ENCODE measurements at places on chromosomes 7 and 10.

DNA sequence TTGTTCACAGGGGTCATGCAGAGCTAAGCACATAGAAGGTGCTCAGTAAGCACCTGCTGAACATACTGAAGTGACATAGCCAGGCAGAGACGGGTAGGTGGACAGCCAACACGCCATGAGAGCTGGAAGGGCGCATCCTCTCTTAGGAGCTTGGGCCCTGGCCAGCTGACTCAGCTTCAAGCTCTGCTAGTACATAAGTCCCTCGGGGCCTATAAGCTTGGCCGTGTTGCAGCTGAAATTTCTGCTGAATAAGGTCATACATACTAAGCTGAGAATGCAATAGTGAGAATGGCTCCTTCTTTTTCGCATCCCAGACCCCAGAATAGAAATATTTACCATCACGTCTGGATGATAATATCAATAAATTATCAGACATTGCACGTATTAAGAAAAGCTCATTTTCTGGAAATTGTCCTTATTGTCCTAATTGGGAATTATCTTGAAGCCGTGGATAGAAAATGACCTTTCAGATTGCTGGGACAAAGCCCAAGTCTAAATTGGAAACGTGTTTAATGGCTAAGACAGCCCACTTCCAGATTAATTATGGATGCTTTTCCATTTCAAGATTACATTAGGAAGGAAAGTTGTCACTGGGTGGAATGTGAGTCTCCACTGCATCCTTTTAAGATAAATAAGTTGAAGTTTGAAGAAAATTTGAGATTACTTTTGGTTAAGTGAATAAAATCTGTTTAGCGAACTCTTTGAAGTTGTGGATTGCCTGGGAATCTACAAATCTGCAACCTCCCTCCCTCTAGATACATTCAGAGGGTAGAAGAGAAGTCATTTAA, 287.1 kb upstream of the C7orf33 start:
- DNase-seq: no peak

GRCh38 chr10:131251146-131251541, 60.4 kb downstream of the TCERG1L start:
- DNase-seq: no peak

DNA sequence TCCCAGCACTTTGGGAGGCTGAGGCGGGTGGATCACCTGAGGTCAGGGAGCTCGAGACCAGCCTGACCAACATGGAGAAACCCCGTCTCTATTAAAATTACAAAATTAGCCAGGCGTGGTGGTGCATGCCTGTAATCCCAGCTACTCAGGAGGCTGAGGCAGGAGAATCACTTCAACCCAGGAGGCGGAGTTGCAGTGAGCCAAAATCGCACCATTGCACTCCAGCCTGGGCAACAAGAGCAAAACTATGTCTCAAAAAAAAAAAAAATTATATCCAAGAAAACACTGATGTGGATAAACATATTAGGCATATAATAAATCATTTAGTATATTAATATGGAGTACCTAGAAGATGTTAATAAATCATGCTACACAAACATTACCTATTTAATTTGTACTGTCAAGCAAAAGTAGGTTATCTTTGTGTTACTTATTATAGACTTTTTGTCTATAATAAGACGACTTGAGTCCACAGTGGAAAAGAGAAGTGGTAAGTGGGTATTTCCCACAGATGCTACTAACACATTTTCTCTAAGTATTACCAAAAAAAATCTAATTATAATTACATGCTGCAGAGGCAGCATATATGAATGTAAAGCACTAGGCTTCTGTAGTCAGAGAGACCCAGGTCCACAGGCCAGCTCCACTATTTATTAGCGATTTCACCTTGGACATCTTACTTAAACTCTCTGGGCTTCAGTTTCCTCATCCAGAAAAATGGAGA, 34.5 kb downstream of the DNMBP start:
- DNase-seq: no peak

GRCh38 chr7:106609416-106609815, 51.5 kb downstream of the CCDC71L start:
- DNase-seq: no peak

GRCh38 chr7:126449611-126450268, 803.0 kb downstream of the GRM8 start:
- no peak for DNase-seq

DNA sequence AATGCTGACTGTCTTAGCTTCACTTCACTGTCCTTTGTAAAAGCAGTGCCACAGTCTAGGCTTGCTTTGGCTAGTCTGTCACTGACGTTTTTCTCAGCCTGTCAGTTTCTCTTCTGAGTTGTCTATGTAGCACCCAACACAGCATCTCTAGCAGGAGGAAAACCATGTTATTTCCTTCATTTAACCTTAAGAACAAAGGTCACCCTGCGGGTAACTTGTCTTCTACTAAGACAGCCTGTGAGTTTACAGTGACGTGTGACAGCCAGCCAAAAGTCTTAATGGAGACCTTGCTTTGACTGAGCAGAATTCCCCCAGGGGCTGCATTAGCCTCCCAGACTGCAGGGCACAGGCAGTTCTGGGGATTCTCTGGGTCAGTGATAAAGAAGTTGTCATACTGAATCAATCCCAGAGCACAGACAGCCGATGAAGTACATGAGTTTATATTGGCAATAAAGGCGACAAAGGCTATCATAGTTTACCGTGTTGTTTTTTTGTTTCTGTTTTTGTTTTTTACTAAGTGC, 296.0 kb upstream of the KIAA1217 start:
- no peak for DNase-seq

DNA sequence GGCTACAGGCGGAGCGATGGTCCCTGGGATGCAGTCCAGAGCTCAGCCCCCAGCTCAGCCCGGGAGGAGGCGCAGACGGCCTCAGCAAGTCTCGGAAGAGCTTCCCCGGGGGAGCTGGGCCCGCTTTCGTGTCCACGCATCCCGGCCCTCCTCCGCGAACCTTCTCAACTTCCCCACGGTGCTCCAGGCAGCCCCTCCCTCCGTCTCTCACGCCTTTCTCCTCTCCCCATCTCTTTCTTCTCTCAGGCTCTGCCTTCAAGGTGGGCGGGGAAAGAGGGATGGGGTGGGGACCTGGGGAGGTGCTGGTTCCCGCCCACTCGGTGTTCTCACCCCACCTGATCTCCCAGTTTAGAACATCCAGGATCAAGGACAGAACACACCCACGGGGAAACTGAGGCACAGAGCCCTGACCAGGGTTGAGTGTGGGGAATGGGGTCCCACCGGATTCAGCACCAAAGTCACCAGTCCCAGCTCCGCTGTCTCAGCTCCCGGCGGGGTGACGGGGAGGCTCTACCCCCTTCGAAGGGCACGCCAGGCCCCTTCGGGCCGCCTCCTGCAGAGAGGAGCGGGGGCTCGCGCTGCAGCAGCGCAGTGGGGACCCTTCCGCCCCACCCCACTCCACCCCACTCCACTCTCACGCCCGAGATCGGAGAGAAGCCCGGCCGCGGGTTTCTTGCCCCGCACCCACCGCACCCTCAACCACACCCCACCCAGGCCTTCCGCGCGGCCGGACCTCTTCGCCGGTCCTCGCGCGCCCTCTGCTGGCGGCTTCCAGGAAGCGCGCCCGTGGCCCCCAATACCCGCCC, 18.2 kb downstream of the POLL start:
- peak; percentile 77 for DNase-seq

DNA sequence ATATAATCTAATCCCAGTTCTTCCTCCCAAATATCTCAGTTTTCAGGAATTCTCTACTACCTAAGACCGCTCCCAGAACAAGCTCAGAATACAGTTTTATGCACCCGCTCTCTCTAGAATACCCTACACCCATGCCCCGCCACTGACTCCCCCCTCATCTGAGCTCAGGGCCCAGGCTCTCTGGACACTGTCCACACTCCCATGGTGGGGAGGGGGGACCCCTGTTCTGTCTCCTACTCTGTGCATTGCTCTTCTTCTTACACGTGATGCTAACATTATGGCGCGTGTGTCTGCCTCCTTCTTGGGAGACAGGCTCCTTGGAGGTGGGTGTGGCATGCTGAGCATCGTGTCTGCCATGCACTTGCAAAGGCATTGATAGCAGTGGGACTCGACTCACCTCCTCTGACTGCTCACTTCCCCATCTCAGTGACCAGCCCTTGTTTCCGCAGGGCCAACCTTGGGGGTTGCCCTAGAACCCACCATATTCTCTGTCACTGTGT, 127.9 kb downstream of the TCERG1L start:
- no peak for DNase-seq

GRCh38 chr7:82494420-82494819, 50.8 kb upstream of the CACNA2D1 start:
- DNase-seq: no peak

DNA sequence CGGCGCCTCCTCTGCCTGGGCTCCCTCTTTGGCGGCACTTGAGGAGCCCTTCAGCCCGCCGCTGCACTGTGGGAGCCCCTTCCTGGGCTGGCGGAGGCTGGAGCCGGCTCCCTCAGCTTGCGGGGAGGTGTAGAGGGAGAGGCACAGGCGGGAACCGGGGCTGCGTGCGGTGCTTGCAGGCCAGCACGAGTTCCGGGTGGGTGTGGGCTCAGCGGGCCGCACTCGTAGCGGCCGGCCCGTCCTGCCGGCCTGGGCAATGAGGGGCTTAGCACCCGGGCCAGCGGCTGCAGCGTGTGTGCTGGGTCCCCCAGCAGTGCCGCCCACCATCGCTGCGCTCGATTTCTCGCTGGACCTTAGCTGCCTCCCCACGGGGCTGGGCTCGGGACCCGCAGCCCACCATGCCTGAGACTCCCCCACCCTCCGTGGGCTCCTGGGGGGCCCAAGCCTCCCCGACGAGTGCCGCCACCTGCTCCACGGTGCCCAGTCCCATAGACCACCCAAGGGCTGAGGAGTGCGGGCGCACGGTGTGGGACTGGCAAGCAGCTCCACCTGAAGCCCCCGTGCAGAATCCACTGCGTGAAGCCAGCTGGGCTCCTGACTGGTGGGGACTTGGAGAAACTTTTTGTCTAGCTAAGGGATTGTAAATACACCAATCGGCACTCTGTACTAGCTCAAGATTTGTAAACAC, 73.8 kb upstream of the KMT2E start:
- DNase-seq: no peak

GRCh38 chr10:34299105-34299611, 515.9 kb downstream of the PARD3 start:
- DNase-seq: no peak

DNA sequence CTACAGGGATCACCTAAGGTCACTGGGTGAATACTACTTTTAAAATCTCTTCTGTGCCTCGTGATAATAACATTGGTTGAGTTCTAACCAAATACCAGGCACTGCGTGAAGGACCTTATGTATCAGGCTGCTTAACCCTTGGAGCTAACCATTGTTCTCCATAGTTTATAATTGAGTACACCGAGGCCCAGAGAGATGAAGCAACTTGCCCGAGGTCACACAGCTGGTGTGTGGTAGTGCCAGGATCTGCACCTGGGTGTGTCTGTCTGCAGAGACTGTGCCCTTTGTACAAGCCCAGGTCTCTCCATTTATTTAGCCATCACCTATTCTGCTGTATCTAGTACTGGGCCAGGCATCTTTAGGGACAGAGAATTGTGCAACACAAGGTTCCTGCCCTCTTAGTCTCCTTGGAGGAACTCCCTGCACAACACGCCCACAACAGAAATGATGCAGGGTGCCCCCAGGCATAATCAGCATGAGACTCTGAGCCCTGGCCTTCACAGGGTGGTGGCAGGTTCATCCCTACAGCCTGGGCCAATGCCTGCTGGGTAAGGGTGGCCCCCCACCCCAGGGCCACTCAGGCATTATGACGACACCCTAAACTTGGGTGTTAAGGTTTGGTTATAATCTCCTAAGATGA, 31.5 kb downstream of the UNC5B start:
- DNase-seq: no peak

DNA sequence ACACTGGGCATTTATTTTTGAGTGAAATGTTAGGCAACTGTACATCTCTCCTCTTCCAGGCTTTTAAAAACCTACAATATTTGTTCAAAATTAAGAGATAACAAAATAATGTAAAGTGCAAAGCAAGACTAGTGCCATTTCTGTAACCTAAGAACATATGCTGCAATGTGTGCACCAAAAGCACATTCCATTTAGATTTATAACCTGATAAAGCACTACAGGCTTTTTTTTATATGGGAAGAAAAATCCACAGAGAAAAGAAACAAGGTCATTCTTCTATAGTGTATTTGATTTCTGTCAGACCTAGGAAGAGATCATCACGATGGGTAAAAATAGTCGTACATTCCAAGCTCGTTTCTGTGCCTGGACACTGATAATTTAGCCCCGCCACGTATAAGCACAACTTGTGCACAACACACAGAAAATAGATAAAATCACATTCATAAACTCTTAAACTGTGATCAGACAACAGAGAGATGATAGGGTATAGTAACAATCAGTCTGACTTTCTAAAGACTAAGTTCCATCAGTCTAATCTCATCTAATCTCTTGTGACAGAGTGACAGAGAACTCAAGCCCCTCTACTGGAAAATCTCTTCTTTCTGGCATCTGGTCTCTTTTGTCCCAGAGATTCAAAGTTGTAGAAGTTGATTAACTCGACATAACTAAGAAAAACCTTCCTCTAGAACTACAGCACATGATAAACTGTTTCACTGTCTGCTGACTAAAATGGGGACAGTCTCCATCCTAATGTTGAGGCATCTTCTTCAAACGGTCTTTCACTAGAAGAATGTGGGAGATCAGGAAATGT, 6.7 kb downstream of the LAMB1 start:
- no peak for DNase-seq

DNA sequence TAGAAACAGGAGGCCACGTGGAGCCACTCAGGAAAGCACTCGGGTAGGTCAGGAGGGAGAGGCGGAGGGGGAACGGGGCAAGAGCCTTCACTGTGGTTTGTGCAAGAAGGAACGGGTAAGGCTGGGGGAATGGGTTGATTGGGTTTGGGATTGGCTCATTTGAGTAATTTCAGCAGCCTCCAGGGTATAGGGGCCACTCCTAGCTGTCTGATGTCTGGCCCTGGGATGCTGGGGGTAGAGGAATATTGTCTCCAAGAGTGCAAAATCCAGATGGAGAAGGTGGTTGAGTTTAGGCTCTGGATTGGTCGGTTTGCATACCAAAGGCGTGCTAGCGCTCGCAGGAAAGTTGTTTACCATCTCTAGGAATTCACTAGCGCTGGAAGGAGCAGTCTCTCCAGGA, 47.2 kb downstream of the MYL10 start:
- no peak for DNase-seq

- no peak for DNase-seq
Measured at GRCh38 chr10:82551506-82551905, 676.5 kb downstream of the NRG3 start.

- DNase-seq: no peak
Measured at GRCh38 chr10:61263518-61263917, 189.7 kb downstream of the TMEM26 start.

GRCh38 chr10:118865998-118866693, 111.4 kb upstream of the CACUL1 start:
- DNase-seq: no peak

DNA sequence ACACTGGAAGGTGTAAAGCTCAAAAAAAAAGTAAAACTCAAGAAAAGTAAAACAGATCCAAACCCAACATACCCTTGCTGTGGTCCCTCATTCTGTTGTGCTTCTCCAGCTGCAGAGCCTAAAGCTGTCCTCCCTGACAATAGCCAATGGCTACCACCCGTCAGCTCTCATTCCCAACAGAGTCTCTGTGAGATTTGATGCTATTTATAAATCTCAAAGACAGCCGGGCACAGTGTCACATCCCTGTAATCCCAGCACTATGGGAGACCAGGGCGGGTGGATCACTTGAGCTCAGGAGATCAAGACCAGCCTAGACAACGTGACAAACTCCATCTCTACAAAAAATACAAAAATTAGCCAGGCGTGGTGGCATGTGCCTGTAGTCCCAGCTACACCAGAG, 116.0 kb downstream of the KMT2E start:
- no peak for DNase-seq
